Activated T-helper 1 cell treated with Interleukin-2 at 50 U/mL for 16 hours (primary cell): ENCODE measurements at places on chromosomes 2 and 18.

DNA sequence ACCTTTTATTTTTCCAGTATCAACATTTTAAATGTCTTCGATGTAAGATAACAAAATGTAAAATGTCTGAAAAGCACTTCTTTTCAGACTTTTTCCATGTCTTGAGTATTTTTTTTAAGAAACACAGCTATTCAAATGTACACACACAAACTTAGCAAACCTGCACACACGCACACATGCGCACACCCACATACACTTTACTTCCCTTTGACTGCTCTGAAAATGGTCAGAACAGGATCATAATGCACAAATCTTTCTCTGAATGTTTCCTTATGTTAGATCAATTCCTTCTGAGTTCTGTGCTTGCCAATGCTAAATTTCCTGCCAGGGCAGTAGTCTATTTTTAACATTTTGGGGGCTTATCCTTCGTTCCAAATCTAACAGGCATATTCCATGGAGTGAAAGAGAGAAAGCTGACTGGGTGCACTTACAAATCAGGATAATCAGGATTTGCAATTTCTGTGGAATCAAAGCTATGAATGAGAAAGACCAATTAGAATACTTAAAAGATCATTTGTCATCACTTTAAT lies 136.3 kb downstream of the ZEB2 start:
- DNase-seq: no peak

GRCh38 chr18:77061281-77061945 lies 71.2 kb downstream of the MBP start:
- no peak for DNase-seq

DNA sequence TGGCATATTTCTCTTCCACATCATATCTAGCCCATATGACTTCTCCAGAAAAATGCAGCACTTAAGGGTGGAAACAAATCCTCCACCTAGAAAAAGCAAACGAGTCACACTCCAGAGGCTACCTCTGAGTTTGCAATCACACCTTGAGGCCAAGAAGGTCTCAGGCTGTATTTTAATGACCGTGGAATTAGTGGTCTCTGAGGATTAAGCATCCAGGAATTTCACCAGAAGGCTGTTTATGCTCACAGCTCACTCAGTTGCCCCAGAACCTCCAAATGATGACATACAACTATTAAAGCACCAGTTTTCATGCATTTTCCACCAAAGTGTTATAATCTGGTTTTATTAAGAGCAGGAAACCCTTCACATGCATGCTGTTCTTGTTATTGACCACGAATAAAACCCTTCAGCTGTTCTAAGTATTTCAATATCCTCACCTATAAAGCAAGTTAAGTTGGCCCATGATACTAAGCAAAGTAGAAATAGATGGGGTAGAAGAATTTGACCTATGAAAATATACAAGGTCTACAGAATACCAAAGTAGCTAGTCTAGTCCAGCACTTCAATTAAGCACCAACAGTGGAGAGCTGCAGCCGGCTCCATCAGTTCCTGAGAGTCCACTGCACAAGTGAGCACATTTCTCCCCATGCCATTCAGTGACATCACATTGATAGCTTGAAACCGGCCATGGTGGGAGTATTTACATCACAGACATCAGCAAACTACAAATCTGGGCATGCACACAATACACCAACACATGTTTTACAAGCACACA lies 39.5 kb upstream of the SLC14A1 start:
- no peak for DNase-seq

- no peak for DNase-seq
Measured at GRCh38 chr2:11026286-11026921, 114.7 kb downstream of the KCNF1 start.

GRCh38 chr2:109375656-109376055 lies 238.1 kb downstream of the SEPTIN10 start:
- DNase-seq: no peak

GRCh38 chr18:11541179-11541578 lies 68.2 kb upstream of the SLC35G4 start:
- no peak for DNase-seq

DNA sequence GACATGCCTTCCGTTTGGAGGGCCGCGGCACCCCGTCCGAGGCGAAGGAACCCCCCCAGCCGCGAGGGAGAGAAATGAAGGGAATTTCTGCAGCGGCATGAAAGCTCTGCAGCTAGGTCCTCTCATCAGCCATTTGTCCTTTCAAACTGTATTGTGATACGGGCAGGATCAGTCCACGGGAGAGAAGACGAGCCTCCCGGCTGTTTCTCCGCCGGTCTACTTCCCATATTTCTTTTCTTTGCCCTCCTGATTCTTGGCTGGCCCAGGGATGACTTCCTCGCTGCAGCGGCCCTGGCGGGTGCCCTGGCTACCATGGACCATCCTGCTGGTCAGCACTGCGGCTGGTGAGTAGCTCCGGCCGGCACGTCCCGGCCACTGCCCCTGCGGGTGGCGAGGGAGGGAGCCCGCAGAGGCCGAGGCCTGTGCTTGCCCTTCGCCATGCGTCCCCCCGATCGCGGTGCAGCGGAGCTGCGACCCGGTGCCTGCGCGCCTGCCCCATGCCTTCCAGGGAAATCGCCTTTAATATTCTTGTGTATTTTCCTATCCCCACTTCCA lies 1.2 kb downstream of the BMPR2 start:
- no peak for DNase-seq

DNA sequence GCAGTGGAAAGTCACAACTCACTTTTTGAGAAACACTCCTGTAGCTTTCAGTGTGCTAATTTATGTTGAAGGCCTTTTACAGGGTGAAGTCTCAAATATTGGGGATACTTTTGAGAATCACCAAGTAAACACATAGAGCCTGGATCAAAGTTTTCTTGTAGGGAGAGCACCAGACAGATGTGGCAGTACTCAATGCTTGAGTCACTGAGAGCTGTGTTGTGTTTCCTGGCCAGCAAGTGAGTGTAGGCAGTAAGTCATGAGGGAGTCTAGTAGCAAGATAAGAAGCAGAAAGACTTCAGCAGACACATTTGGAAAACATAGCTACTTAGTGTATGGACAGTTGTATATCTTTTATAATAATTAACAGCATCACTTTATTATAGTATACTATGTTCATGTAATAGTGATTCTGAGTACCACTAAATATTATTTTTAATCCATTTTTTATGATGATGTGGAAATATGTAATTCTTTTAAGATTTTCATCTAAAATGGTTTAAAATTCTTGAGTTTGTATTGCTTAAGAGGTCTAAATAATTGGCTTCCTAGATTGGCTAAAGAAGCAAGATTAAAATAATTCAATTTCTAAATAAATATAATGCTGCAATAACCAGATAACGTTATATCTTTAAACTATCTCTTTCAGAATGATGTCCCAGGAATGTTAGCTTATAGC lies 12.8 kb downstream of the PSMD1 start:
- no peak for DNase-seq

- no peak for DNase-seq
Measured at GRCh38 chr2:223607476-223607875, 5.3 kb upstream of the SCG2 start.

DNA sequence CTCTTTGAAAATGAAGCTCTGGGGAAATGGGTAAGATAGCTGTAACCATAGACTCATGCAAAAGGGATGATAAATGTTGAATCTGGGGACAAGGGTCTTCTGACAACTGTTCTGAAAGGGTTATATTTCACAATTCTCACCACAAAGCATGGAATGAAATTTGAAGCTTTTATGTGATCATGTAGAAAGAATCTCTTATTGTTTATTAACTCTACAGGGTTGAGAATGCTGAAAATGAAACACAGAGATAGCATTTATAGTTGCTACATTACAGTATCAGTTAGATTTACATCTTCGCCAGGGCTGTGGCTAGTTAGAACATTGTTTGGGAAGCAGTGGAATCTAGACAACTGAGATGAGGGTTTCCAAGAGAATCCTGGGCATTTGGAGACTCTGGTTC lies 97.4 kb upstream of the LHCGR start:
- DNase-seq: no peak

DNA sequence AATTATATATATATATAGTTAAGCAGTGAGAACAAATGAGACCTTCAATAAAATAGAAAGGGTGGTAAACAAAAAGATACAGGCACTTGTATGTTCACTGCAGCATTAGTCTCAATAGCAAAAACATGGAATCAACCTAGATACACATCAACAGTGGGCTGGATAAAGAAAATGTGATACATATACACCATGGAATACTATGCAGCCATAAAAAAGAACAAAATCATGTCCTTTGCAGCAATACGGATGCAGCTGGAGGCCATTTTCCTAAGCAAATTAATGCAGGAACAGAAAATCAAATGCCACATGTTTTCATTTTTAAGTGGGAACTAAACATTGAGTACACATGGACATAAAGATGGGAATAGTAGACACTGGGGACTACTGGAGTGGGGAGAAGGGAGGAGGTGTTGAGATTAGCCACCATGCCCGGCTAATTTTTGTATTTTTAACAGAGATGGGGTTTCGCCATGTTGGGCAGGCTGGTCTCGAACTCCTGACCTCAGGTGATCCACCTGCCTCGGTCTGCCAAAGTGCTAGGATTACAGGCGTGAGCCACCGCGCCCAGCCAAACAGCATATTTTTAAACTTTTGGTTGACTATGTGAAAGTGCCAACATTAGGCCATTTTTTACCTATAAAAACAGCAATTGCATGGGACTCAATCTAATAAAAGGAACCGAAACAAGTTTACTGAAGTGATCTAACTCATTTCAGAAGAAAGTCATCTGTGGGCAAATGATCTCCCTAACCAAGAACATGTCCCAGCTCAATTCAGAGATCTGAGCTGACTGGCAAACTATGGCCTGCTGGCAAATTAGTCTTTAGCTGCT lies 23.7 kb downstream of the ICA1L start:
- no peak for DNase-seq

DNA sequence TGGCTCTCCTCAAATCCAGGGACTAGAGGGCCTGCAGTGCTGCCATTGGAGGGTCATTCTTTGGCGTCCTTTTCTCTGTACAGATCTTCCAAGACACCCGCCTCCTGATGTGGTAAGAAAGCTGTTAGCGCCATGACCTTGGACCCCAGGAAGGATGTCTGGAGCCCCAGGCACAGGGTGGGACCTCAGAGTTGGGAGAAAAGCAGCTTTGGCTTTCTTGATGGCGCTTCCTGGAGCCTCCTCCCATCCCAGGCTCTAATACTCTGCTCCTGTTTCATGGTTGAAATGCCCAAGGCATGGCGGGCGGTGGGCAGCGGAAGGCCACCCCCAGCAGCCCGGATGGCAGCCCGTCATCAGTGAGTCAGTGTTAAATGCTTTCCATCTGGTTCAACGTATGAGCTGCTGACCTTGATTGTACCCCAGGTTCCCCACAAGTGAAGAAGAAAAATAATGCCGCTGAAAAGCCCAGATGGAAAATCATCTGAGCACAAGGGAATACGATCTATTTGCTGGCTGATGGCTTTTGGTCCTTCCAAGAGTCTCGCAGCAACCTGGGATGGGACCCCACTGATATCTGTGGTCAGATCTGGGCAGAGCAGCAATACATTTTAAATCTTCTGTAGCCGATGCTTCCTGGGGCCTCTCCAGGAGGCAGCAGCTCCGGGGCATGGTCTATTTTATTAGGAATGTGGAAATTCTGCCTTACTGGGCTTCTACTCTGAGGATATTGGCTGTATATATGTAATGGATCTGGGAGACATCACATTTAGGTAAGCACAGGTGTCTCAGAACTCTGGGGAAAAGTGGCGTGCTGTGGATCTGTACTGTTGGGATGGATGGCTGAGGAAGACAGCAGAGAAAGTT lies 15.1 kb downstream of the ACKR3 start:
- no peak for DNase-seq

DNA sequence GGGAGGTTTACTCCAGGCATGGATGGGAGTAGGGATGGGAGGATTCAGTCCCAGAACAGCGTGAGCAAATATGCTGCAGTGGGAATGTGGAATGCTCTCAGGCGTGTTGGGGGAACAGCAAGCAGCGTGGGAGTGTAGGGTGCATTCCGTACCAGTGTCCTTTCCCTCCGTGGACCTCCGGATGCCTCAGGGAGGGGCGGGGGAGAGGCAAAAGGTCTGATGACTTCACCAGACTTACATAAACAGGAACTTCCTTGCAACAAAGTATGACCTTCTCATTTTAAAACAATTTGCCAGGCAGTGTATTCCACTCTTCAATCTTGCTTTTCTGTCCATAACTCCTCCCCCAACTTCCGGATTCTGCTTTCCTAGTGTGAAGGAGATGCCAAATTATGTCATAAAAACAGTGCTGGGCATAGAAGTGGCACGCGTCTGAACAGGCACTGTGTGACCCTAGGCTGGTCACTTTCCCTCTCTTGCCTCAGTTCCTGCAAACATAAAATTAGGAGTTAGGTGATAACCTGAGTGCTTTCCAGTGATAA lies 36.9 kb downstream of the RPL37A start:
- DNase-seq: no peak

DNA sequence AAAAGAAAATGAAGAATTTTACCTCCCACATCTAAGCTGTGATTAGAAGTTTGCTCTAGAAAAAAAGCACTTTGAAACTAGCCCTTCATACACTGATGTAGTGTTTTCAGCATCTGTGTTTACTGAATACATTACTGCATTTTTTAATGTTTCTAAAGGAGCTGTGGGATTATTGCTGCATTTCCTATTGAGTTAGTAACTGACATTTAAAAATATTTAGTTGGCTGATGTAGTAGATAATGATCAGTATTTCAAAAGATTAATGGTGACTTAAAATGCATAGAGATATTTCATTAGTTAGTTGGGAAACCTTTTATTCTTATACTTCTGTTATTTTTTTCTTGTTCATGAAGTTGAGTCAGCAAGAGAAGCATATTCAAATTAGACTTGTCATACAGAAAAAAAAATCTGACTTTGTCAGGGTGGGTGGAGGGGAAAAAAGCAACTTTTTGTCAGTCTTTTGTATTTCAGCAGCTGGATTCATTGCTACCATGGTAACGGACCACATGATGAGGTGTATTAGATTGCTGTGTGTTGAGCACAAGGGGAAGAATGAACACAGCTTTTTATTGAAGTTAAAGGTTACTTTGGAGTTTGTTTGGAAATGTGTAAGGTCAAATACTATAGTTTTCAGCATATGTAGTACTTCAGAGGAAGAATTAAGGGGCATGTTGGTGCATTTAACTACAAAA lies at the start of gene DTNA:
Gene DTNA (plus strand): TSS at position 549 of the 692 bp plus-strand sequence. CDS start 45,679 bp downstream, outside the sequence.
- DNase-seq: no peak

DNA sequence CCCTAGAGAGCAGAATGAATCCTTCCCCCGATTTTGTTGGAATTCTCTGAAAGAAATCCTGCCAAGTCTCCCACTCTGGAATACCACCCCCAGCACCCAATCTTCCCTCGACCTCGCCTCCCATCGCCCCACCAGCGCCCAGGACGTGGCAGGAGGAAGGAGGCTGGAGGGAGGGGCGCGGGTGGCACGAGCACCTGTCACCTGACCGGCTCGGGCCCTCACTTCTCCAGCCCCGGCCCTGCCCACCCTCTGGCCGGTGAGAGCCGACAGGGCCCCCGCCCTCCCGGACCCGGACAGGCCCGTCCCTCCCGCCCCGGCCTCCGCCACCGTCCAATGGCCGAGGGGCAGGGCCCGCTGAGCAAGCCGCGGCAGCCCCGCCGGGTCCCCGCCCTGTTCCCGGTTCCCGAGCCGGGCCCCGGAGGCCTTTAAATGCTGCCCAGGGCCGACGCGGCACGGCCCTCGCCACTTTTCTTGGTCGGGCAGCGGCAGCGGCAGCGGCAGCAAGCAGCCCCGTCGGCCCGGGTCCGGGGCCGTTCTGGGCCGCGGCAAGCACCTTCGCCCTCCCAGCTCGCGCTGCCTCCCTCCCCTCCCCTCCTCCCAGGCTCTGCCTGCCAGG lies at the start of gene LGALSL:
Gene LGALSL (plus strand): TSS at position 393 of the 616 bp plus-strand sequence. CDS start 384 bp downstream, outside the sequence.
- DNase-seq: peak; percentile 3
